Stimulated activated CD4-positive, alpha-beta T cell treated with anti-CD3 and anti-CD28 coated beads, Interleukin-15, amount 100 ng/mL, for 48 hours (primary cell): ENCODE measurements at places on chromosomes 5 and 9.

- no peak for DNase-seq
Measured at GRCh38 chr5:134994560-134995156, 27.0 kb downstream of the CATSPER3 start.

DNA sequence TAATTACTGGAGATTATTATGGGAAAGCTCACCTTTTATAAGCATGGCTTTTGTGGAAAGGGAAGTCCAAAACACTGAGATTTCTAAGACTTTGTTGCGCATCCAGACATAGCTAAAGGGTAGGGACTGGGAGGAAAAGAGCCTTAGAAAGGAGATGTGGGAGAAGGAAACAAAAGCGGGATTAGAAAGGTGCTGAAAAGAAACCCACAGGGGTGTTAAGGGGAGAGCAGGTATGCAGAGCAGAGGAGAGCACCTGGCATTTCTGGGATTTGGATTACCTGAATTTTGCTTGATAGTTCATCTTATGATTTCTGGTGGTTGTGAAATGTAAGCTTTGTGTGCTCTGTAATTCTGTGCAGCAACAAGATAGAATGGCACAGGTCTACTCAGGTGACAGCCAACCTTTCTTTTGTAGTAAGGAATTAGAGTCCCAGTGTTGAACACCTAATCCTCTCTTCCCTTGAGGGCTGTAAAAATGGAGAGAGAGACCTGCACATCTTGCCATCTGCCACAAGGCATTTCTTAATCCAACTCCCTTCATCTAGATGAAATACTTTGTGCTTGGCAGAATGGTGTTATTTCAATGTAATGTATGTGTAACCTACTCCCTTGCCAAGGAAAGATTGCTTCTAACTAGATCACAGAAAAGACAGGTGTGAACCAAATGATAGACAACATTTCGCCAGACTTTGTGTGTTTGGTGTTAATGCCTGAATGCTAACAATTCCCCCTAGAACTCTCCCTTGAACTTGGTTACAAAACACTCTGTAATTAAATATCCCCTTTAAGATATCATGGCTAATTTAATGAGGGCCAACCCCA lies 47.4 kb downstream of the ATPSCKMT start:
- DNase-seq: no peak

DNA sequence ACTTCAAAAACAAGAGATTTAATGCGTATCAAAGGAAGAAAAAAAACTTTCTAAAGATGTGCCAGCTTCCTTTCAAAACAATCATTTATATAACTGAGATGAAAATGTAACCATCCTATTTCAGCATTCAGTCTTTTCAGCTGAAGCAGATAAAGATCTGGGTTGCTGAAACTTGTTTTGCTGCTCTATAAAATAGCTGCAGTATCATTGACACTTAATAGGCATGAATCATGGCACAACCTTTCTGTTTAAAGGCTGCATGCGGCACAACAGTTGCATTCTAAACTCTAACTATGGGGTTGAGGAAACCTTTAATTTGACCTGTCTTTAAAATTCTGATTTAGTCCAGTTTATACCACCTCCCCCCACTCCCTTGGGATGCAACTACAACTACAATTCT lies 196.7 kb downstream of the MPDZ start:
- DNase-seq: no peak

- no peak for DNase-seq
Measured at GRCh38 chr5:51227963-51228470, 155.2 kb upstream of the ISL1 start.

- no peak for DNase-seq
Measured at GRCh38 chr9:72188232-72188631, 39.0 kb downstream of the GDA start.

GRCh38 chr9:126526218-126527108 lies 87.3 kb upstream of the LMX1B start:
- DNase-seq: no peak

DNA sequence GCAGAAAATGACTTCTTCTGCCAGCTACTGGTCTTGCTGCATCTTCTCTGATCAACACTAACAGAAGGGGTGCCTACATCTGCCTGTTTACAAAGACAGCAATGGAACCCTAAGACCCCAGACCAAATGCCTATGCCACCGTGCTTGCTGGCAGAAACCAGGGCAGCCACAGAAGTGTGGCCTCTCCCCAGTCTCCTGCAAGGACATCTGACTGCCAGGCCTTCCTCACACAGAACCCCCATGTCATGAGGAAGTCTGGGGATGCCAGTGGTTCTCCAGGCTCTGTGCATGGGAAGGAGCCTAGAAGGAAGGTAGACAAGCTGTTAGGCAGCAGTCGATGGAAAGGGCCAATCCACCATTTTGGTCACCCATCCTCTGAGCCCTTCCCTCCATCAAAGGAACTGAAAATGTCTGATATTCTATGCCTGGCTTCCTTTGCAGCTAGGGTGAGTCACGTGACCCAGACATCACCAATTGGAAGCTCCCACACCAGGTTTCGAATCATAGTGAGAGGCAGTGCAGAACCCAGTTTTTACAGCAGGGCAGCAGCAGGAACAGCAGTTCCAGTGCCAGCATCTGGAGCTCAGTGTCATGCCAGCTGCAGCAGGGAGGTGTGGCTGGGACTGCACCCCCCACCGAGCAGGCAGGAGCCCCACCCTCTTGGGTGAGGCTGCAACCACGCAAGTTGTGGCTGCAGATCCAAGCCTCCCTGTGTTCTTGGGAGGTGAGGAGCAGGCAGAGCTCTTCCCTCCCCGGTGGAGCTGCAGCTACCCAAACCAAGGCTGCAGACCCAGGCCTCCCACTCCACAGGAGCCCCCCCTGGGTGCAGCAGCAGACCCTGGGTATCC lies 123.4 kb downstream of the OLFM1 start:
- no peak for DNase-seq

- no peak for DNase-seq
Measured at GRCh38 chr9:127686461-127687393, 20.1 kb upstream of the CFAP157 start.

DNA sequence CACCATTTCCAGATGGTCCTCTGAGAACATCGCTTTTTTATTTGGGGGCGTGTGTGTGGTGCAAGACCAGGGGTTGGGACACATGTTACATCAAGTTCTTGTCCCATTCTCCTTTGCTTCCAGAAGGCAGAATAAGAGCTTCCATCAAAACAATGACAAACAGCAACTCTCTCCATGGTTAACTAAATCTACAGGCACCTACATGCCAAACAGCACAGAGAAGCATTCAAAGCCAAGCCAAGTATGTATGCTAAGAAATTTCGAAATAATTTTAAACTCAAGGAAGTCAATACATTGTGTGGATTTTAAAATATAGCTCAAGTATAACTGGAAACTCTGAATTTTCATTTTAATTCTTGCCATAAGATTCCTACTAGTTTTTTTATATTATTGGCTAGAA lies 105.6 kb downstream of the SEC61B start:
- no peak for DNase-seq

GRCh38 chr5:127298036-127298429 lies 7.4 kb downstream of the MEGF10 start:
- DNase-seq: no peak
